ENCODE measurements at places on chromosomes 7 and 10. TPM values are rescaled to one million over a fixed set of nuclear protein-coding genes. Genes with fewer than 3 reads are reported as not detected.

- H3K4me1 ChIP-seq, result no peaks in the 10 kb centered on the region
- H3K27me3 ChIP-seq, result peaks cover 3% of the 10 kb centered on the region
- no peak overlapping the region for H3K4me3 ChIP-seq
Observed at GRCh38 chr10:123553810-123554430, 112.2 kb upstream of the GPR26 start.

DNA sequence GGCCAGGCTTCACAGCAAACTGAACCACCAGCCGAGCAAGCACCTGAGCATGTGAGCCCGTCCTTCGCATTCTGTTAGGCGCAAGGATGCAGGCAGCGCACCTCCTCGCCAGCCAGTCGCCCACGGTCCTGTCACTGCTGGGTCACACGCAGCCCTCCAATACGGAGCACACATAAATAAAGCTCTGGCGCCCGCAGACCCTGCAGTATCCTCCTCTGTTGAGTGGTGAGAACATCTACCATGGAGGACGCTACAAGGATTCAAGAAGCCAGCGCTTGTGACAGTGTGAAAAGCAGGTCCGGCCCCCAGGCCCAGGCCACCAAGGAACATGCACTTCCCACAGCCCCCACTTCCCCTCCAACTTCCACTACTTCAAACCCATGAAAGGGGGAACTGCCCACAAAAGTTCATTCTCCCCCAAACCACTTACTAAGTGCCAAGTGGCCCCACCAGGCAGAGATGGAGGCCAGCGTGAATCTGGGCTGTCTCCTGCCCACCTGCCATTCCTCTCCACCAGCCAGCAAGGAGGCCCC is 34.8 kb downstream of the VOPP1 start:
- no peak for DNase-seq
- H3K27ac ChIP-seq, result peak overlapping the region; percentile 45
- no peak overlapping the region for H3K4me3 ChIP-seq
- peaks cover 39% of the 10 kb centered on the region for H3K4me1 ChIP-seq
- no peaks in the 10 kb centered on the region for H3K36me3 ChIP-seq

DNA sequence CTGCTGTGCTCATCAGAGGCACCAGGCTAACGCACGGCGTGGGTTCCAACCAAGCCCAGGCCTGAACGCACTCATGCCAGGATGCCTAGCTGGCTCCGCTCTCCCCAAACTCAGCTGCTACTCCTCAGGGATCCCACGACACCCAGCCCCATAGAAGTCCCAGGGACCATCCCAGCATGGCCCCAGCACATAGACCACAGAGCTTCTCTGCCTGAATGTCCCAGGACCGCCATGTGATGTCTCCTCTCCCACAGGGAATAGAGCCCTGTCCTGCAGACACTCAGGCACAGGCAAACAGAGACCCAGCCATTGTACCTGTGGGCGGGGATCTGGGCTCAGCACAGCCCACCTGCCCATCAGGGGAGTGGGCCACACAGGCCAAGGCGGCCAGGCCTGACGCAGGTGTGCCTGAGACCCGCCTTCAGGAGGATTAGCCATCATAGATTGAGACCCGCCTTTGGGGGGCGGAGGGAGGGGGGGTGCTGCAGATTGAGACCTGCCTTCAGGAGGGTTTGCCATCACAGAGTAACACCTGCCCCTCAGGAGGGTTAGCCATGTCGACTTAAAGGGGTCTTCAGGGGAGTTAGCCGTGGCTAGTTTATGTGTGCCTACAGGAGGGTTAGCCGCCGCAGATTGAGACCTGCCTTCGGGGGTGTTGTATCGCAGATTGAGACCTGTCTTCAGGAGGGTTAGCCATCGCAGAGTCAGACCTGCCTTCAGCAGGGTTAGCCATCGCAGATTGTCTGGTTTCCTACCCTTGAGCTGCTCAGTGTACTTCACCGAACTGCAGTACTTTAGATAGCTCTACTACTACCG is 29.0 kb downstream of the RASGEF1A start:
- no peak overlapping the region for H3K27ac ChIP-seq
- H3K27me3 ChIP-seq, result peaks cover 6% of the 10 kb centered on the region
- no peak for DNase-seq
- no peaks in the 10 kb centered on the region for H3K4me1 ChIP-seq
- H3K36me3 ChIP-seq, result no peaks in the 10 kb centered on the region

- H3K4me3 ChIP-seq, result no peak overlapping the region
- no peaks in the 10 kb centered on the region for H3K27me3 ChIP-seq
- no peaks in the 10 kb centered on the region for H3K36me3 ChIP-seq
- no peaks in the 10 kb centered on the region for H3K4me1 ChIP-seq
- DNase-seq, result no peak
Observed at GRCh38 chr7:38463277-38464225, 167.6 kb downstream of the AMPH start.

DNA sequence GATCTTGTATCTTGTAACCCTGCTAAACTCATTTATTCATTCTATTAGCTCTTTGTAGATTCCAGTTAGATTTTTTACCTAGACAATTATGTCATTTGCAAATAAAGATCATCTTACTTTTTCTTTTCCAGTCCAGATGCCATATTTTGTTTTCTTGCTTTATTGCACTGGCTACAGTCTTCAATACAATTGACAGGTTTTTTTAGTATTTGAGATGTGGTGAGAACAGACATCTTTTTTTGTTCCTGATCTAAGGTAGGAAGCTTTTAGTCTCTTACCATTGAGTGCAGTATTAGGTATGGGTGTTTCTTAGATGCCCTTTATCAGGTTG is 12.1 kb downstream of the SPRN start:
- H3K27me3 ChIP-seq, result no peaks in the 10 kb centered on the region
- H3K4me3 ChIP-seq, result no peak overlapping the region
- no peaks in the 10 kb centered on the region for H3K4me1 ChIP-seq
- H3K27ac ChIP-seq, result no peak overlapping the region

DNA sequence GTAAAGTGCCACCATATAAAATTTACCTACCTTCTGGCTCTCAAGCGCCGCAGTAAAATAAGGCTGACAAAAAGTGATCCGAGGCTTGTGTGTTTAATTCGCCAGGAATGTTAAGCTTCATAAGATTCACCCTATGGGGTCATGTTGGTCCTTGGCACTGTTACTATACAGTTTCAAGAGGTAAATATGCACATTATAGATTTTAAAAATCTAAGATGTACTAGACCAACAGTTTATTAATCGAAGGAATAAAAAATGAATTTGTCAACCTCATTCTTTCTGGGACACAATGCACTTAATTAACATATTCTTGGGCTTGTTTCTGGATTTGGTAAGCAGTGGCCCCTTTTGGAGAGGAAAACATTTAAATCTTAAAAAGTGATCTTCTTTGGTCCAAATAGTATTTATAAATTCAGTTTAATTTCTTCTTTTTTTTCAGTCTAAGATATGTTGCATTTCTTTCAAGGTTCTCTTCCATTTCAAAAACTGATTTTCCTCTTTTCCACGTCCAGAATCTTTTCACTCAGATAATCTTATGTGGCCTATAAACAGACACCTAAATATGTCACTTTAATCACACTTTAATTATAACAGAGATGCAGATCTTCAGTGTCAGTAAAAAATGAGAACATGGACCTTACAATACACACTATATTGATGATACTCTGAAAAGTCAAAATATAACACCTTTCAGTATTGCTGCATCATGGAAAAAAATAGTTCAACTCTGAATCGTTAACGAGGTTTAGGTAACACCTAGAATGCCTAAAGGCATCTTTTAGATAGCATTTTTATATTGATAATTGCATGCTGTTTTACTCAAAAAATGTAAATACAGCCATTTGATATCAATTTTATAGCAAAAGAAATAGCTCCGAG is 3.8 kb upstream of the SKIDA1 start:
- peak overlapping the region; percentile 95 for H3K27ac ChIP-seq
- peaks cover 26% of the 10 kb centered on the region for H3K4me1 ChIP-seq

The ZNF365 gene
- polyA plus RNA-seq, result 20.9 TPM

The PAX4 gene
- polyA plus RNA-seq, result not detected

Data from keratinocyte (primary cell).